KG1 (cell line): ENCODE measurements at places on chromosomes 4 and X.

DNA sequence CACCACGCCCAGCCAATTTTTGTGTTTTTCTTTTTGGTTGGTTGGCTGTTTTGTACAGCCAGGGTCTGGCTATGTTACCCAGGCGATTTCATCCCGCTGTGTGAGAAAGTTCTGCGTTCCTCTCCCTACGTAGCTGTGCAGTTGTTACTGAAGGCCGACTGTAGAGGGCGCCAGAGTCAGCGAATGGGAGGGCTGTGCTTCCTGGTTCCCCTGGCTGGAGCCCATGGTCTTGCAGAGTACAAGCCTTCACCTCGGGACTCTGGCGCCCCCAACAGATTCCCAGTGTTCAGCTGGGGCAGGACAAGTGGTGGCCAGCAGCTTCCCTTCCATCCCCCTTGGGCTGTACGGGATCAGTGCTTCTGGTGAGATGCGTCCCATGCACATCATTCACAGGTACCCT, 5.6 kb upstream of the CT45A1 start:
- peak; percentile 2 for DNase-seq

DNA sequence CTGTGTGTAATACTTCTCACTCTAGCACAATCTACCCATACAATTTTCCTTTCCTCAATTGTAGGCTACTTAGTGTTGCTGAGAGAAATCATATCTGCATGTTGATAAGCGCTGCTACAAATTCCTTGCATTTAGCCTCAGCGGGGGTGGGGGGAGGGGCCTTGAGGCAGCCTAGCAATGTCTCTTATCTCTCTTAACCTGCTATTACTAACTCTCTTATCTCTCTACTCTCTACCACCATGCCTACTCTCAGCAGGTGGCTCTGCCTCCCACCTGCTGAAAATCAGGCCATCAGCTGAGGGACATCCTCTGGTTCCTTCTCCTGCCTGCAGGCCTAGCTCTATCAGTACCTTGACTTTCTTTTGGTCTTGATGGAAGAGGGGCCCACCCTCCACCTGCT, 98.9 kb downstream of the GPR82 start:
- DNase-seq, result no peak

DNA sequence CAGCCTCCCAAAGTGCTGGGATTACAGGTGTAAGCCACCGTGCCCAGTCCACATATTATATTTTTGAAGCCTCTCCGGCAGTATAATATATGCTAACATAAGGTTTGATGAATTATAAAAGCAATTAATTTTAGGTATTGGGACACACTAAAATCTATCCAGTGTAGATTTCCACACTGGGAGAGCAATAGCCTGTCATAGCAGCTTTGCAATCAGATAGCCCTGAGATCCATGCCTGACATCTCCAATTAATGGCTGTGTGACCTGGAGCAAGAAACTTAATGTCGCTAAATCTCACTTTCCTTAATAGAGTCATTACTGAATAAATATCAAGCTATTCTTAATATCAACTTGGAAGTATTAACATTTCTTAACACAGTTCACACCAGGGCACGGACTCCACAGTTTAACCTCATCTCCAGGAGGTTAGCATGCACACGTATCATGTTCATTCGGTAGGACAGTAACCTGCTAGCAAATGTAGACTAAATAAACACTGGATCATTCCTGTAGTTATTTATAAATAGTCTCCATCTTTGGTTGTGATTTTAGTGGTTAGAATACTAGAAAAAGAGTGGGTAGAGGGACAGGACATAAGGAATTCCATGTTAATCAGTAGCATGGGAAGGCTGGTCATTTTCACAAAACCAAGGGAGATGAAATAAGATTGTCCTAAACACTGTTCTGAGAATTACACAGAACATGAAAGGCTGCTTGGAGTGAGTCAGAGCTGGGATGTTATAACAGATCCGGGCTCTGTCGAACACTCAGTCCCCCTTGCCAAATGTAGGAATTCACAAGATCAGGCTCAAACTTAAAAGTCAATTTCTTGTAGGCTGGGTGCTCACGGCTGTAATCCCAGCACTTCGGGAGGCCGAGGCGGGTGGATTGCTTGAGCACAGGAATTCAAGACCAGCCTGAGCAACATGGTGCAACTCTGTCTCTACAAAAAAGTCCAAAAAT, 254.7 kb downstream of the PALLD start:
- no peak for DNase-seq

GRCh38 chr4:53321151-53321983, 44.5 kb downstream of the SCFD2 start:
- no peak for DNase-seq

GRCh38 chr4:188037003-188037713, 41.6 kb downstream of the ZFP42 start:
- no peak for DNase-seq

DNA sequence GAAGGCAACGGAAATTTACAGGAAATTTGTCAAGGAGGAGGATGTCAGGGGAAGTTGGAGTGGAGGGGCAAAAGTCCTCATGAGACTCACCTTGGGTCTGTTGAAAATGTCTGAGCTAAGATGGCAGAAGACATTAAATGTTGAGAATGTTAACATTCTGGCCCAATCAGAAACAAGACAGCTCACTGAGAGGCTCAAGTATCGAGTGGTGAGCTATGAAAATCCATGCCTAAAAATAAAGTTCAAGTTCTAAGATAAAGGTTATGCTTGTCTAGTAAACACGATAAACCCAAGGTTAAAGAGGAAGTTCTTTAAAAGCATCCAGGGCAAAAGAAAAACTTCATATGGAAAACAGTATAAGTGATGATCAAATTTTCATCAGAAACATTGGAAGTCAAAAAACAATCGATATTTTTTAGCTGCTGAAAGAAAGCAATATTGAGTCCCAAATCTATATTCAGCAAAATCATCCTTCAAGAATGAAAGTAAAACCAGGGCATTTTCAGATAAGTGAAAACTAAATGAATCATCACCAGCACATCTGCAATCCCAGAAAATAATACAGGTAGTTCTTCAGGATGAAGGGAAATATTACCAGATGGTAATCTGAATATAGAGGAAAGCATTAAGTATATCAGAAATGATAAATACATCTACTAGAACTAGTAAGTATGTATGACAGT, 462.4 kb downstream of the TLL1 start:
- no peak for DNase-seq

GRCh38 chr4:12165616-12166015, 736.9 kb upstream of the HS3ST1 start:
- DNase-seq, result no peak

DNA sequence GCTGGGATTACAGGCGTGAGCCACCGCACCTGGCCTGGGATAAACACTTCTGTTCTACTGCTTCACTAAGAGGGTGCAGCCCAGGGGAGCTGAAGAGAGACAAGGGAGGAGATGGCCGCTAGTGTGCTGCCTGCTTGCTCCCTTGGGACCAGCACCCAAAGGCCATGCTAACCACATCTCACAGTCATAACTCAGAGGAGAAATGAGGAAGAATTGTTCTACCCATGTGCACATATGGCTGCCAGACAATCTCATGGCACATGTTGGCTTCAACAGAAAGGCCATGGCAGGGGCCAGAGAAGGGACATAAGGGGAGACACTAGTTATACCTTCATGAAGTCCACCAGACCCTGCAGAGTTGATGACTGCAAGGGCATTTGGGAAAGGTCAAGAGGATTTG, 22.4 kb downstream of the CLDN22 start:
- DNase-seq, result no peak

DNA sequence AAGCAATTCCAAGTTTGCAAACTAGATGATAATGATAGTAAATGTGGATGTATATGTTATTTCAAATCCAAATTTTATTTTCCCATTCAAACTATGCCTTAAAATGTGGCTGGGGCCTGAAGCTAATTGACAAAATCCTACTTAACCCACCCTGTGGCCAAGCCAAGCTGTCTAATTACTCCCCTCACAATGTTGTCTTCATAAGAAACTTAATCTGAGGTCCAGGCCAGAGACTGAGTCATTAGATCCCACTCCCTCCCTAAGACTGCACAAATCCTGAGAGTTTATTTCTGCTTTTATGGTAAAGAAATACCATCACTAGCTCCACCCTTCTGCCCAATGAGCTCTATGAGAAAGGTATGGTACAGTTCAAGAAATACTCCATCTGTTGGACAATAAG, 16.6 kb downstream of the SMPX start:
- DNase-seq, result no peak

GRCh38 chrX:7614616-7615015, 228.4 kb upstream of the VCX start:
- no peak for DNase-seq

- DNase-seq, result no peak
These were observed 22.1 kb upstream of the NDST3 start for GRCh38 chr4:118012142-118012541.

GRCh38 chr4:22179124-22179874, 230.7 kb upstream of the KCNIP4 start:
- no peak for DNase-seq
